Type B pancreatic cell (in vitro differentiated cells): ENCODE measurements at places on chromosomes 1 and 21. TPM values are rescaled to one million over a fixed set of nuclear protein-coding genes. Genes with fewer than 3 reads are reported as not detected.

DNA sequence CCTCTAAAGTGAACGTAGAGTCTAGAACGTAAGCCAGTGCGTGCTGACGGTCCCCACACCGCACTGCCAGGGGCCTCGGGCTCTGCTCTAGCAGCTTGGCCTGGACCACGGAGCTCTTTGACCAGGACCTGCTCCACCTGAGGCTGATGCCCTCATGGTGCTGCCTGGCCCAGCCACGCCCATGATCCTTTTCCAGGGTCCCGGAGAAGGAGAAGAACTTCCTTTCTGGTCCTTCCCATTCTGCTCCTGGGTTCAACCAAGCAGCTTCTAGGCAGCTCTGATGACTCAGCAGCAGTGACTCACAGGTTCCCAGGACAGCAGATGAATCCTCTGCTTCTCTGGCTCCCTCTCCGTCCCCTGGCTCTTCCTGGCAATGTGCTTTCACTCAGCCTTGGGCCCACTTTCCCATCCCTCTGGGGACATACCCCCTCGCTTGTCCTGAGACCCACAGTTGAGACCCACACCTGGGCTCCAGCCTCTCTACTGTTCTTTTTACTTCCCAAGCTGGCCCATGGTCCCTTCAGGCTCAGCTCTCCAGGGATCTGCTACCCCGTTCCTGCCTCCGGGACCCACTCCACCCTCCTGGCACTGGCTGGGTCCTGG lies 246.3 kb upstream of the RAB4A start:
- H3K36me3 ChIP-seq, result no peaks in the 10 kb centered on the region
- no peaks in the 10 kb centered on the region for H3K27me3 ChIP-seq
- no peak for DNase-seq
- no peak overlapping the region for H3K27ac ChIP-seq
- H3K4me1 ChIP-seq, result peaks cover 37% of the 10 kb centered on the region

DNA sequence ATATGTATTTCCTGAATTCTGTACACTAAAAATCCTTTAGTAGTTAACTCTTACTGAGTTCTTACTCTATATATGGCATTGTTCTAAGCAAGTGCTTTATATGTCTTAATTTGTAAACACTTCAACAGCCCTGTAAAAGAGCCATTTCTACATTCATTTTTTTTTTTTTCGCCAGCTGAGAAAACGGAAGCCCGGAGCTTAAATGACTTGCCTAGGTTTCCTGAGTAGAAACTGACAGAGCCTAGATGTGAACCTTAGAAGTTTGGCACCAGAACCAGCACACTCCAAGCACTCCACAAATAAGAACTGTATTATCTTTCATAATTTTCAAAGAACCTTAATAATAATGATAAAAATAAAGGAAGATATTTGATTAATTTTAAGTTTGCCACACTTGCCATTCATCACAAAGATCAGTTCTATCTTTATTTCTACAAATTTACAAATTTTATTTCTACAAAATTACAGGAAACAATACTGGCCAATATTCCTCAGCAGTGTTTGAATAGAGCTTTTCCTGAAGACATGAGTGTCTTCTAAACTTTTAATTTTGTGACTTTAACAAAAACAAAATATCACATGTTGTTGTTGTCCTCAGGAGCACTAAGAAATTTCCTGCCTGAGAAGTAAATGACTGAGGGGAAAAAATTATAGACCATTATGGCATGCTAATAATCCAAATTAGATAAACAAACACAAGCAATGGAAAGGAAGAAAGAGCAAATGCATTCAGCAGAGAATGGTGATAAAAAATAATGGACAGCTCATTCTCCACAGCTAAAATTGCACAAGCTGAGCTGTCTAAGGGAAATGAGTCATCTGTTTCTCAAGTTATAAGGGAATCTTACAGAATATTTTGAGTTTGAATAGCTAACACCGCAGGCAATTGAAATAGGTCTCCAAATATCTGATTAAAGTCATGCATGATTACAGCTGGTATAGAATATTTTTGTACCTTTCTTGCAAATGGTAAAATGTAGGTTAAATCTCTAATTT lies 71.2 kb downstream of the DPYD start:
- no peak for DNase-seq
- H3K27me3 ChIP-seq, result no peaks in the 10 kb centered on the region
- H3K27ac ChIP-seq, result no peak overlapping the region
- H3K4me3 ChIP-seq, result no peak overlapping the region
- no peaks in the 10 kb centered on the region for H3K4me1 ChIP-seq

- H3K36me3 ChIP-seq, result no peaks in the 10 kb centered on the region
- H3K27me3 ChIP-seq, result peaks cover 24% of the 10 kb centered on the region
- no peak overlapping the region for H3K27ac ChIP-seq
- no peak overlapping the region for H3K4me3 ChIP-seq
- no peak for DNase-seq
Measured at GRCh38 chr1:34127006-34128000, 37.7 kb downstream of the CSMD2 start.

C1orf210 gene
- 9.9 and 17.2 TPM in 2 replicates for total RNA-seq

DNA sequence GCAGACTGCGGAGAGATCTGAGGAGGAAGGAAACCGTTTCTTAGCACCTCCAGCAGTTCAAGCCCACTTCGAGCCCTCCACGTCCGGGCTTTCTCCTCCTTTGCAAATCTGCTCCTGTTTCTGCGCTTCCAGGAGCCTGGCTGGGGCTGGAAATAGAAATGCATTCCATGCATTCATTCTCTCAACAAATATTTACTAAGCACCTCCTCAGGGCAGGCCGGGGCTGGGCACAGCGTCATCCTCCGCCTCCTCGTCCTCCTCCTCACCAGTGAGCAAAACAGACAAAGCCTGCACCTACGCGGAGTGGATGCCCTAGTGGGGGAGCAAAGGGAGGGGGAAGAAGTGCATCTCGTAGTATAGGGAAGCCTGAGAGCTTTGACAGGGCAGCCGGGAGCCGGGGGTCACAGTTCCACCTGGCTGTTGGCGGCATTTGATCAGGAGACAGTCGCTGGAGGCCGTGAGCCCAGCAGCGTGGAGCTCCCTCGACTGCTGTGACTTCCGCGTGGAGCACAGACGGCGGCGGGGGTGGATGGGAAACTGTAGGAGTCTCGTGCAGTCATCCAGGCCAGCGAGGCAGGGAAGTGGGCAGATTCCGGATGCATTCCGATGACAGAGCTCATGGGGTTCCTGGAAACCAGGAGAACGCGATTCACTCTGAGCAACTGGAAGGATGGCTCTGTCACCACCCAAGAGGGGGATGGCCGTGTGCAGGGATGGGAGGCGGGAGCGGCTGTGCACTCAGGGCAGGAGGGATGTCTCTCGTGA lies 93.5 kb downstream of the SIK1 start:
- DNase-seq, result no peak
- H3K27ac ChIP-seq, result peak overlapping the region; percentile 98
- no peaks in the 10 kb centered on the region for H3K36me3 ChIP-seq
- peak overlapping the region; percentile 72 for H3K4me3 ChIP-seq
- peaks cover 28% of the 10 kb centered on the region for H3K4me1 ChIP-seq

NKAIN1 gene
- total RNA-seq, result 4.4 and 17.1 TPM in 2 replicates

GRCh38 chr21:27192281-27192949 lies 225.5 kb upstream of the ADAMTS5 start:
- no peaks in the 10 kb centered on the region for H3K27me3 ChIP-seq
- H3K36me3 ChIP-seq, result no peaks in the 10 kb centered on the region
- H3K4me1 ChIP-seq, result no peaks in the 10 kb centered on the region
- no peak overlapping the region for H3K27ac ChIP-seq

TTC22 gene
- 7.0 and 12.4 TPM in 2 replicates for total RNA-seq

DNA sequence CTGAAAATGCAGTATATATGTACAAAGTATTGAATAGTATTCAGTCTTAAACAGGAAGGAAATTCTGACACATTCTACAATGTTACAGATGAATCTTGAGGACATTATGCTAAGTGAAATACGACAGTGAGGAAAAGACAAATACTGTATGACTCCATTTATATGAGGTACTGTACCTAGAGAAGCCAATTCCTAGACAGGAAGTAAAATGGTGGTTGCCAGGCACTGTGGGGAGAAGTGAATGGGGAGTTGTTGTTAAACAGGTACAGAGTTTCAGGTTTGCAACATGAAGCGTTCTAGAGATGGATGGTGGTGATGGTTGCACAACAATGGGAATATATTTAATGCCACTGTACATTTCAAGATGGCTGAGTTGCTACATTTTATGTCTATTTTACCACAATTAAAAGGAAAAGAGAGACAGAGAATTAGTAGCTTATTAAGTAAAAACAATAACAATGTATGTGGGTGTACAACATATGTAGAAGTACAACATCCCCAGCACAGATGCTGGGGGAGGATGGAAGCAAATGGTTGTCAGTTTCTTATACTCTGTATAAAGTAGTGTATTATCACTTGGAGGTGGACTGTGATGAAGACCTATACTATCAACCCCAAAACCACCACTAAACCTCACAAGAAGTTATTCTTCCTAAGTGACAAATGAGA lies 3.9 kb upstream of the RAB4A start:
- no peak overlapping the region for H3K4me3 ChIP-seq
- H3K27me3 ChIP-seq, result no peaks in the 10 kb centered on the region

ETV3L gene
- not detected in 2 replicates for total RNA-seq

- H3K27ac ChIP-seq, result no peak overlapping the region
- peaks cover 4% of the 10 kb centered on the region for H3K27me3 ChIP-seq
- peaks cover 8% of the 10 kb centered on the region for H3K4me1 ChIP-seq
- no peak for DNase-seq
- no peak overlapping the region for H3K4me3 ChIP-seq
Measured at GRCh38 chr1:9086796-9087195, 17.4 kb upstream of the SLC2A5 start.

S100A14 gene
- total RNA-seq, result 139 and 266 TPM in 2 replicates

DNA sequence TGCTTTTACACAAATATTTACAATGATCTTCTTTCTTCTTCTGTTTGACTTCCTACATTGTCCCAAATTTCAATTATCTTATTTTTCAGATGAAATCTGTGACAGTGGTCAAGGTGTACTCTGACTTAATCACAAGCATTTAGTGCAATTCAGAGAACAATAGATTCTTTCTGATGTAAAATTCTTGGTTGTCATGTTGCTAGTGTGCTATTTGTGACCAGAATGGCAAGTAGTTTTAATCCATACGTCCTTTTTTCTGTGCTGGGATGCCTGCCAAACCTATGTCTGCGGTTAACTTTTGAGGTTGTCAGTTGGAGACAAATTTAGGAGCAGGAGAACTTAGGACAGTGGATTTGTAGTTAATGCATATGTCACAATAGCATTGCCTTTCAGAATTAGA lies 31.0 kb downstream of the NCAM2 start:
- no peaks in the 10 kb centered on the region for H3K27me3 ChIP-seq
- DNase-seq, result no peak
- no peaks in the 10 kb centered on the region for H3K36me3 ChIP-seq
- no peaks in the 10 kb centered on the region for H3K4me1 ChIP-seq
- H3K27ac ChIP-seq, result no peak overlapping the region

BMP8B gene
- total RNA-seq, result 1.5 and 2.4 TPM in 2 replicates

SLC45A1 gene
- total RNA-seq, result 0.67 and 2.7 TPM in 2 replicates

HMGCL gene
- 33.7 and 35.8 TPM in 2 replicates for total RNA-seq

DNA sequence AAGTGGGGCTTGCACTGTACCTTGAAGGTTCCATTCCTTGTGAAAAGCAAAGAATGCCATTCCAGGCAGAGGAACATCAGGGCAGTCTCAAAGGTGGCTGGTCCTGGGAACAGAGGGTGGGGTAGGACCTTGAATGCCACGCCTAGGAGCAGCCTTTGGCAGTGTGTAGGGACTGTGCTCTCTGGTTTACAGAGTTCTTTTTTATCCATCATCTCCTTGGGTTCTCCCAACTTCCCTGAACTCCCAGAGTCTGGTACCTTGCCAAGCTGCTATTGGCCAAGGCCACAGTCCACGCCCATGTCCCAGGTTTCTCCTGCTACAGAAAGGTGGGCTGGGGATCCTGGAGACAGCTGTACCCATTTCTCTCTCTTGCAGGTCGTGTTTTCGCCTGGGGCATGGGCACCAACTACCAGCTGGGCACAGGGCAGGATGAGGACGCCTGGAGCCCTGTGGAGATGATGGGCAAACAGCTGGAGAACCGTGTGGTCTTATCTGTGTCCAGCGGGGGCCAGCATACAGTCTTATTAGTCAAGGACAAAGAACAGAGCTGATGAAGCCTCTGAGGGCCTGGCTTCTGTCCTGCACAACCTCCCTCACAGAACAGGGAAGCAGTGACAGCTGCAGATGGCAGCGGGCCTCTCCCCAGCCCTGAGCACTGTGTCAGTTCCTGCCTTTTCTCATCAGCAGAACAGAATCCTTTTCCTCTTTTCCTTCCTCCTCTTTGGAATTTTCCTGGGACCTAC lies 15.3 kb upstream of the TRNAU1AP start:
- DNase-seq, result no peak
- H3K4me1 ChIP-seq, result no peaks in the 10 kb centered on the region
- H3K27me3 ChIP-seq, result no peaks in the 10 kb centered on the region
- peaks cover 8% of the 10 kb centered on the region for H3K36me3 ChIP-seq

CLIC6 gene
- total RNA-seq, result 6.2 and 17.6 TPM in 2 replicates

GRCh38 chr1:24301785-24302175 lies 17.4 kb upstream of the GRHL3 start:
- H3K36me3 ChIP-seq, result no peaks in the 10 kb centered on the region
- H3K27ac ChIP-seq, result no peak overlapping the region
- H3K27me3 ChIP-seq, result no peaks in the 10 kb centered on the region
- no peak overlapping the region for H3K4me3 ChIP-seq
- DNase-seq, result no peak
- H3K4me1 ChIP-seq, result peaks cover 13% of the 10 kb centered on the region

DNA sequence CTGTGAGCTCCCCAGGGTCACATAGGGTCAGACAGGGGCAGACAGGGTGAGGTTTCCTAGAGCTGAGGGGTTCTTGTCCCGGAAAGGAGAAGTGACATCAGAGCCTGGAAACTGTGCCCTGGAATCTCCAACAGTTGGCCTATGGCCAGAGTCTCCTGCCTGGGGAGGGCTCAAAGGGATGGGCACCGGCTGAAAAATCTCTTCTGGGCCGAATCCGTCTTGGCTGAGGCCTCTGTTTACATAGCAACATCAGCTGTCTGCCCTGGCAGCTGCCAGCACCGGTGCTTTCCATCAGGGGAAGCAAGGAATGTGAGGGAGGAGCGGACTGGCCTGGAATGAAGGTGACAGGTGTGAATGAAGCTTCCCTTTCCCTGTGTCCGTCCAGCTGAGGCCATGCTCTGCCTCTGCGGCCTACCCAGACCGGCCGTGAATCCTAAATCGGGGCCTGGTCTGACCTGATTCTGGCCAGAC lies 30.7 kb downstream of the VASH2 start:
- H3K27me3 ChIP-seq, result no peaks in the 10 kb centered on the region
- H3K36me3 ChIP-seq, result peaks cover 10% of the 10 kb centered on the region
- DNase-seq, result no peak
- H3K4me3 ChIP-seq, result no peak overlapping the region
- peaks cover 24% of the 10 kb centered on the region for H3K4me1 ChIP-seq

DNA sequence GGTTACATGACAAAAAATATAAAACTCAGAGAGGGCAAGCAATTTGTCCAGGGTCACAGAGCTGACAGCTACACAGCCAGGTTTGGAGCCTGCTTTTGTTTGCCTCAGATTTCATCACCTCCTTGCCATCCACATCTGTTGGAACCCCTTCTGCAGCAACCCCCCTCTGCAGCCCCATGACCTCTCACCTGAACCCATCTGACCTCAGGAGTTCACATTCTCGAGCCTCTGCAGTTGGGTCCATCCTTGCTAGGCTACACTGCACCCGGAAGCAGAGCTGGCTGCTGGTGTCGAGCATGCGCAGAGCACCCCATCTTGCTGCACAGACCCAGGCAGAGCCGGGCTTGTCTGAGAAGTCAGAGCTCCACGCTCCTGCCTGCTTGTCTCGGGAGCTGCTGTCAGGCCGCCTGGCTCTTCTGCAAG lies 10.0 kb downstream of the C1QB start:
- DNase-seq, result no peak
- H3K4me1 ChIP-seq, result no peaks in the 10 kb centered on the region
- H3K27me3 ChIP-seq, result peaks cover 21% of the 10 kb centered on the region
- no peaks in the 10 kb centered on the region for H3K36me3 ChIP-seq
- H3K4me3 ChIP-seq, result no peak overlapping the region

SYT6 gene
- 1.1 and 3.0 TPM in 2 replicates for total RNA-seq

- H3K4me3 ChIP-seq, result no peak overlapping the region
- no peaks in the 10 kb centered on the region for H3K36me3 ChIP-seq
- peaks cover 8% of the 10 kb centered on the region for H3K4me1 ChIP-seq
- peaks cover 49% of the 10 kb centered on the region for H3K27me3 ChIP-seq
- peak; percentile 80 for DNase-seq
Measured at GRCh38 chr1:165144757-165145397, 211.6 kb downstream of the LMX1A start.
